H54 (cell line): ENCODE measurements at places on chromosomes 6 and 20.

DNA sequence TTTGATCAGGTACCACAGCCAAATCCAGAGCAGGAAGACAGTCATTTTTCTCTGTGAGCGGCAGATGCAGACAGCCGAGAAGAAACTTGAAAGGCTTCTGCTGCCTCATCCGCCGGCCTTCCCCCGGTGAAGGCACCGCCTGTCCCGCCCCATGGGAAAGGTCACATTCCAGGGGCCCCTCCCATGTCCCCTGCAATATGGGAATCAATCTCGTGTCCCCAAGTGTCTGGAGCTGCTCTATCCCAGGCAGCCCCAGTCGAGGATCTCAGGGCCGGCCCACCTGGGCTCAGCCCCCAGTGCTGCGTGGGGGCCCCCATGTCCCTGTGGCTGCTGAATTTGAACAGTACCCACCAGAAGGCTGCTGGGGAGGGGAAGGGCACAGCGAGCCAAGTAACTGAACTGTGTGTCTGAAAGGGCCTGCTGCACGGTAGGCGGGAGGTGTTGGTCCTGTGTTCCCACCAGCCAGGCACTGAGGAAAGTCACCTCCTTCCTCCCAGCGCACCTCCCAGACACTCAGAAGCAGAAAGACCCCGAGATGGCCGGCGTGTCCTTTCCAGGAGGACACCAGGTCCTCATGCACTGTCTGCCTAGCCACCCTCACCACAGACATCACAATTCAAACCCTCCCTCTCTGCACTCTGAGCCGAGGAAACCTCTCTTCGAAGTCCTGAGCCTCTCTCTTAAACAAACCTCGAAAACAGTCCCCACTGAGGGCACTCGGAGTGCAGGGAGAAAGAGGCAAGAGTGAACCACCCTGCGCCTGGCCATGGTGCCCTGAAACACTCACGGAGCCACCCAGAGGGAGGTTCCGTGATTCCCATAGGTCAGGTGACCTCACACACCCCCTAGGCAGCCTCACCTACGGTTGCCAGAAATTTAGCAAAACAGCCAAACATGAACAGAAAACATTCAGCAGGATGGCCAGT is 99.3 kb downstream of the PSMB1 start:
- DNase-seq: no peak

DNA sequence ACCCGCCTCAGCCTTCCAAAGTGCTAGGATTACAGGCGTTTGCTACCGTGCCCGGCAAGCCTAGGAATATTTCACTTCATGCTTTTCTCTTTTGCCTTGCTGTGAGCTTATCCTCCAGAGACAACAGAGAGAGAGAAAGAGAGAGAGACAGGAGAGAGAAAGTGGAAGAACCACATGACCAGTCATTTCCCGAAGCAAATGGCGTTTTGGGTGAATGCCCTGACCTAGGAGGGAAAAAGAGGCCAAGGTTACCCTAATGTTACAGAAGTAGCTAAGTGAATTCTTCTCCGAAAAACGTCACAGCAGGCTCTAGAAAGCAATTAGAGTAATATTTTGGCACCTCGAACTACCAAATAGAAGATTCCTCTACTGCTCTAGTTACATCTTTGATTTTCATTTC is 9.1 kb downstream of the SGK1 start:
- no peak for DNase-seq

DNA sequence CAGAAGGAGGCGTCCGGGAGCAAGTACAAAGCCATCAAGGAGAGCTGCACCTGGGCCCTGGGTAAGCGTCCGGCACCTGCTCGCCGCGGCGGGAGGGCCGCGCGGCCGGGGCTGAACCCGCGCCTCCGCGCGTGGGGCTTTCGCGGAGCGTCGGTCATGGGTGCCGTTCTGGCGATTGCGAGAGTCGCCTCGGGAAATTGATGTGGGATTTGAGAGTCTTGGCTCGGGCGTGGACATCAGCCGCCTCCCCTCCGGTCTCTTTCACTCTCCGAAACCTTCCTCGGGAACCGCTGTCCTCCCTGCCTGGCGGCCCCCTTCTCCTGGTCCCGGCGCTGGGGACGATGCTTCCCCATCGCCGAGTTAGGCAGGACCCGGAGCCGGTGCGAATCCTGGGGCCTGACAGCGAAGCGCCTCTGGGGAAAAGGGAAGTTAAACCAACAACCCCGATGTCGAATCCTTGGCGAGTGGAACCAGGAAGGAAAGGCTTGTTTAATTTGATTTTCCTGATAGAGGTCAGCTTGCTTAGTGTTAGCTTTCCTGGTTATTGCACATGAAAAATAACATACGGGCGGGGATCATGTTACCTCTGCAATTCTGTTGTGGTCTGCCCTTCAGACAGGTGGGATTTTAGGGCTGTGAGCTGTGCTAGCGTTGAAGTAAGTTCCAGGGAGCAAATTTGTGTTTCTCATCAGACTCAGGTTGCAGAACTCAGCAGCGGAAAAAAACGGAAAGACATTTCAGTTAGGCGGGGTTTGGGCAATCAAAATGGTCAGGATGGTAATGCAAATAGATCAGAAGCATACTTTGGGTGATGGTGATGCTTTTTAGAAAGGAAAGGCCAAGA is 594 bp downstream of the ARFGEF3 start:
- DNase-seq: no peak

- no peak for DNase-seq
These were observed 30.1 kb downstream of the PREP start for GRCh38 chr6:105372849-105373182.

DNA sequence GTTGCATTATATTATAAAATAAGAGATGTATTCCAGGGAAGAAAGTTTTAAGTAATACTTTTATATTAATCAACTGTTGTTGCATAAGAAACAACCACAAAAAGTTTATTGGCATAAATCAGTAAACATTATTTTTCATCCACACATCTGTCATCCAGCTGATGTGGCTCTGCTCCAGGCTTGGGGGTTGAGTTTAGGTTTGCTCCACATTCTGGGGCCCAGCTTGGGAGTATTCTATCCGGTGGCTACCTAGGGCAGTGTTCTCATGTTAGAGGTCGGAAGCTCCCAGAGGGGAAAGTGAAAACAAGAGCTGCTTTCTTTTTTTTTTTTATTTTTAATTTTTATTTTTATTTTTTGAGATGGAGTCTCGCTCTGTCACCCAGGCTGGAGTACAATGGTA is 728.4 kb upstream of the FLRT3 start:
- DNase-seq: no peak
